Kidney tubule cell (primary cell): ENCODE measurements at places on chromosomes 6 and 20.

- no peak for DNase-seq
These were observed 7.0 kb upstream of the RIMS4 start for GRCh38 chr20:44817143-44817910.

DNA sequence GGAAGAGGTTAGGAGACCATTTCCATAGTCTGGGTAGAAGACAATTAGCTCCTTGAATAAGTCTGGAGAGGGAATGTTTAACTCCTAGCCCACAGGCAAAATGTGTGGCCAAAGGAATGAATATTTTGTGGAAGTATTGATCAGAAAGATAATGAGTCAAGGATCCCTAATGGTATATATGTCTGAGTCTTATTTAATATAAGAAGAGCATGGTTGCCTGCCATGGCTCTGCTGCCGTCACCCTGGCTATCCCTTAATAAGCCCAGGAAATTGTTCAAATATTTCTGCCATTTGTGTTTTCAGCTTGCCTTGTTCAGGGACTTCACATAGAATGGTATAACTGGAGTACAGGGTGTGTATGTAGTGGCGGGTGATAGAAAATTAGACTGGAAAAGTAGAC is 18.1 kb upstream of the CALHM6 start:
- no peak for DNase-seq

DNA sequence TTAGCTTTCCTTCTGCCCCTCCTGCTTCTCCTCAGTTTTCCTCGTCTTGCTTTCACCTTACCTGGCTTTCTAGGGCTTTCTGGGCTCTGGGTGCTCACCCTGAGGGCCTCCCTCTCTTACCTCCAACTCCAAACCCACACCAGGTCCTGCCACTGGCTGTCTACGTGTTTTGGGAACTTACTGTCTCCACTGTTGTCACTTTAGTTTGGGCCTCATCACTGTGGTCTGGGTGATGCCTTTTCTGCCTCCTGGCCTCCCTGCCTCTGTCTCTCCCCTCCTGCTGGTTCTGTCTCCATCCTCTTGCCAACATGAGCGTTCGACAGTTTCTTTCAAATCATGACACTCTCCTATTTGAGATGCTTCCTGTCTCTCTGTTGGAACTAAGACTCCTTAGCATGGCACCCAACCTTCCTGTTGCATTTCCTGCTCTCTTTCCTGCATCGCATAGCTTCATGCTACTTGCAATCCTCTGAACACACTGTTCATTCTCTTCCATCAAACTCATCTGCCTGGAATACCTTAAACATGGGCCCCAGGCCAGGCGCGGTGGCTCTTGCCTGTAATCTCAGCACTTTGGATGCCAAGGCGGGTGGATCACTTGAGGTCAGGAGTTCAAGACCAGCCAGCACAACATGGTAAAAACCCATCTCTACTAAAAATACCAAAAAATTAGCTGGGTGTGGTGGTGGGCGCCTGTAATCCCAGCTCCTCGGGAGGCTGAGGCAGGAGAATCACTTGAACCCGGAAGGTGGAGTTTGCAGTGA is 5.5 kb downstream of the CD40 start:
- no peak for DNase-seq

GRCh38 chr6:143505537-143505936 is 6.0 kb downstream of the FUCA2 start:
- DNase-seq = no peak

GRCh38 chr20:31452575-31452974 is 12.1 kb downstream of the DEFB123 start:
- no peak for DNase-seq

GRCh38 chr6:11423667-11424066 is 113.9 kb upstream of the TMEM170B start:
- peak; percentile 57 for DNase-seq

- DNase-seq = no peak
These were observed 117.7 kb downstream of the IBTK start for GRCh38 chr6:82129797-82130196.

DNA sequence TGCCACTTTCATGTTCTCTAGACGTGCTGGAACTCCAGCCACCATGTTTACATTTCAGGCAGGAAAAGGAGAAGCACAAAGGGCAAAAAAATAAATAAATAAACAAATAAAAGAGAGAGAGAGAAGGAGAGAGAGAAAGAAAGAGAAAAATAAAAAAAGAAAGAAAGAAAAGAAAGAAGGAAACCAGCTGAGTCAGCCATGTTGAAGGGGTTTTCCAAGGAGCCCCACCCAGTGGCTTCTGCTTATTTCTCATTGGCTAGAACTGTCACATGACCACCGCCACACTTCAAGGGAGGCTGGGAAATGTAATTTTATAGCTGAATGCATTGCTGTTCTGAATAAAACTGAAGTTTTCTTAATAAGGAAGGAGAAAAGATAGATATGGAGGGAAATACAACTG is 71.1 kb downstream of the BFSP1 start:
- no peak for DNase-seq

GRCh38 chr20:1644101-1644962 is 13.2 kb downstream of the SIRPG start:
- DNase-seq = no peak

DNA sequence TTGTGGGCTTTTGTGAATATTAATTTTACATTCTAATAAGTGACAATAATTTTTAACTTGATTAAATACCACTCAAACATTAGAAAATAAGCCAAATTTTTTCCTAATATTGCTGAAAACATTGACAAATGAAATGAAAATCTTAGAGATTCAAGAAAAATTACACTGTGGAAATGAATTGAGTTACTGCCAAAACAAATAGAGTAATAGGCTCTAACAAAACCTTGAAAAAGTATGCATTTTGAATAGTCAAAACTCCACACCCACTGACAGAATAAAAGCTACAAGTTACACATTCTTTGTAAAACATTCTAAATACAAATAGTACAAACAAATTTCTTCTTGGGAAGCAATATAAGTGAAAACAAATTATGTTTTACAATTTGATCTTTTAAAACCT is 5.9 kb downstream of the TBX18 start:
- no peak for DNase-seq

DNA sequence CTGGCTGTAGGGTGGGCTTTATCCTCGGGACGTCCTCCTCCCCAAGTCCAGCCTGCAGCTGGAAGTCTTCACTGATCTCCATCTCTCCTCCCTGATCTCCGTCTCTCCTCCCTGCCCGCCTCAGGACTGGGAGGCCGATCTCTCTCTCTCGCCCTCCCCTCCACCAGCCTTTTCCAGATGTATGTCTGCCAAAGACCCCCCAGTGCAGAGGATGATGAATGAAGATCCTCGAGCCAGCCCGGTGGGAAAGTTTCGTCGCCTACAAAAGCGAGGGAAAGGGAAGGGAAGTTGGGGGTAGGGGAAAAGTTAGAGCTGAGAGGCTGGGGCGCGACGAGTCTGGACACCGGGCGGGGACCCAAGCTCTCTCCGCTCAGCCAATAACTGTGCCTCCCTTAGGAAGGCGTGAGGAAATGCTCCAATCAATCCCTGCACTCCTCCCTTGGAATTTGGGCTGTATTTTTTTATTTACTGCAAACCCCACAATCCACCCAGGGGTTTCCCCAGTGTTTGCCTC is 595 bp upstream of the SRF start:
- DNase-seq = no peak

DNA sequence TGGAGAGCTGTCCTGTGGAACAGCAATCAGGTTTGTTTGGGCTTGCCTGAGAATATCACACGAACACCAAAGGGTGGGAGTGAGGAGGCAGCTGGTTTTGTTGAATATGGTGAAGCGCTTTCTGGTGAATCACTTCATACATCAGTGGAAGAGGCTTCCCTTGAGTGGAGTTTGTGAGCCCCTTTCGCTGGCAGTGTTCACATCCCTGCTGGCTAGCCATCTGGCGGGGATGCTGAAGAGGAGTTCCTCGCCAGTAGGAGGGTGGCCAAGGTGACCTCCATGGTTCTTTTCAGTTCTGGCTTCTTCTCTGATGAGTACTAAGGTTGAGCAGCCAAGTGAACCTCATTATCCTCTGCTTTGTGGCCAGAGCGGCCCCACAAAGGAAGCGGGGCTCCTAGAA is 37.7 kb upstream of the RNF8 start:
- no peak for DNase-seq

GRCh38 chr20:63416631-63417030 is 55.5 kb upstream of the CHRNA4 start:
- DNase-seq = no peak

DNA sequence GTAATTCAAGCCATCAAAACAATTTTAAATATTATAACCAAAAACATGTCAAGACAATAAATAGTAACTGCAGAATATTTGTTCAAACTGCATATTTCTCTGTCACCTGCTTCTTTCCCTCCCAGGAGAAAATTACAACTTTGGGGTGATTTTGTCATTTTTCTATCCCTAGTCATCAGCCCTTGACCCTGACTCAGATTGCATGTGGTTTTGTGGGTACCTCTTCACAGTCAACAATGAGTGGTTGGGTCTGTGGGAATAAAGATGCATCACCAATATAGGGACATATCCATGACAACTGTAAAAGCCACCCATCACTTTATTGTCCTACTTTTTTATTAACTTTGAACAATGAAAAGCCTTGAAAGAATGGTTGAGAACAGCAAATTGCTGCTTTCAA is 7.3 kb downstream of the COL10A1 start:
- DNase-seq = peak; percentile 59

- no peak for DNase-seq
These were observed 27.6 kb upstream of the HLA-C start for GRCh38 chr6:31299511-31299910.

DNA sequence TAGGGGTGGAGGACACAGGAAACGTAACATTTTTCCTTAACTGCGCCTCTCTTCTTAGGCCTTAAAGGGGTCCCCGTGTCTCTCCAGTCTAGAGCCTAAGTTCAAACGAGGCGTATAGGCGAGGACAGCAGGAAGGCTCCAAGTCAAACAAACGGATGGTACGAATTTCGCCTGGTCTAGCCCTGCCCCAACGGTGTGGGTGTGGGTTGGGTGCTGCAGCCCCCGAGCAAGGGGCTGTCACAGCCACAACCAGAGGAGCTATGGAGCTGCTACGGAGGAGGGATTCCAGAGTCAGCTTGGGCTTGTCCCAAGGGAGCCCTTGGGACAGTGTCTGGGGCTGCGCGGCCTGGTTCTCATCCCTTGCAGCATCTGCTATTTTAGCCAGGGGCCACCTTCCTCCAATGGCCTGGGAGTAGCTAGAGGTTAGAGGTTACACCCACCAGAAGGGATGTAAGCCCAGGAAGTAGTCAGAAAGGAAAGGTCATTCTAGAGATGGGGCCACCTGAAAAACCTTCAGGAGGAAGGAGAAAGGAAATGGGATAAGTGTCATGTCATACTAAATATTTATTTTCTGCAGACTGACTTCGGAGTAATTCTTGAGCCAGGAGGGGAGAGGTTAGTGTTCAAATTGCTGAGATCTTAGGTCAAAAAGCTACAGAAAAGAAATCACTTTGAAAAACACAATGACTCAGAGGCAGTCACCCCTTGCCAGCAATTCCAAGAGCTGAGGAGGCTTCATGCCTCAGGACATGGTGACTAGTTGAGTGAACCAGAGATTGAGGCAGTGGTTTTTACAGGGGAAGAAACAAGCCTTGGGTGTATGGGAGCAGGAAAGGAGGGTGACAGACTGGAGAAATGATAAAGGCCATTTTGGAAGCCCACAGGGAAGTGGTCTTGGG is 21.7 kb downstream of the VPS52 start:
- DNase-seq = peak; percentile 82

GRCh38 chr6:20013066-20013861 is 176.1 kb downstream of the ID4 start:
- DNase-seq = no peak

DNA sequence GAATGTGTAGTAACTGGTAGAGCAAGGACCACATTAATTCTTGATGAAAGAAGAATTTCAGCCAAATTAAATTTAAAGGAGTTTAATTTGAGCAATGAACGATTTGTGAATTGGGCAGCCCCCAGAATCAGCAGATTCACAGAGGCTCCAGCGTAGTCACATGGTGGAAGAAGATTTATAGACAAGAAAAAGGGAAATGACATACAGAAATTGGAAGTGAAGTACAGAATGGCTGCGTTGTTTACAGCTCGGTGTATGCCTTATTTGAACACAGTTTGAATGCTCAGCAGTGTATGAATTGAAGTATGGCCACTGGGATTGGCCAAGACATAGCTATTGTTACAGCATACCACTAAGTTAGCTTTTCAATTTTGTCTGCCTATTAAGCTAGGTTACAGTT is 173.6 kb upstream of the ARG1 start:
- no peak for DNase-seq

- peak; percentile 82 for DNase-seq
These were observed 41.2 kb upstream of the LY86 start for GRCh38 chr6:6547110-6547879.

DNA sequence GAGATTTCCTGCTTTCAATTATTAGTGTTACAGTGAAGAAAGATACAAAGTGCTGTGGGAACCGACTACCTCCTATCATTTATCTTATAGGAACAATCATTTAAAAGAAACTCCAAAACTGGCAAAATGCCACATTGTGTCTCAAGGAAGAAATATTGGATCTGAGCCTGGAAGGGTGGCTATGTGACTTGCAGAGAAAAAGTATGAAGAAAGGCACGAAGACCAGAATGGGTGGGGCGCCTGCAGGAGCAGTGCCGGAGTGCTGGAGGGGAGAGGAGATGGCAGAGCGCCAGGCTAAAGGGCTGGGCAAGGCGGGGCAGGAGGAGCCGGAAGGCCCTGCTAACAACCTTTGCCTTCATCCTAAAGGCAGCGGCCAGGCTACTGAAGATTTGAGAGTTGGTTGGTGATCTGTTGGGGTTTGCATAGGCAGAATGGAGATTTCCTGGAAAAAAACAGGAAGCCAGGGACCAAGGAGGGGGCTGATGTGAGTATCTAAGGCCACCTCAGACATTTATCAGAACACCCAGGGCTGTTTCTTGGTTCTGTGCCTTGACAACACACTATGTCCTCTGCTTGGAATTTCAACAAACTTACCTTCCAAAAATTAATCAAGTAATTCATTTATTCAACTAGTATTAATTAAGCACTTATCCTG is 125.6 kb downstream of the MAFB start:
- DNase-seq = peak; percentile 69

DNA sequence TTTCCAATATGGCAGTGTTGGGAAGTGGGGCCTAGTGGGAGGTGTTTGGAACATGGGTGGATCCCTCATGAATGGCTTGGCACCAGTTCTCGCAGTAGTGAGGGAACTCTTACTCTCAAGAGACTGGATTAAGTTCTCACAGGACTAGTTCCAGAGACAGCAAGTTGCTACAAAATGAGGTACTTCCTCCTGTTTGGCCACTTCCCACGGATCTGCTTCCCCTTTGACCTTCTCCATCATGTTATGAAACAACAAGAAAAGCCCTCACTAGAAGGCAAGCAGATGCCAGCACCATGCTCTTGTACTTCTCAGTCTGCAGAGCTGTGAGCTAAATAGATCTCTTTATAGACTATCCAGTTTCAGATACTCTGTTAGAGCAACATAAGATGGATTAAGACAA is 3.1 kb downstream of the RSPH3 start:
- DNase-seq = no peak

GRCh38 chr6:124423621-124424020 is 538.6 kb upstream of the RNF217 start:
- no peak for DNase-seq

- DNase-seq = no peak
These were observed 533 bp downstream of the OSTM1 start for GRCh38 chr6:108074057-108074358.

DNA sequence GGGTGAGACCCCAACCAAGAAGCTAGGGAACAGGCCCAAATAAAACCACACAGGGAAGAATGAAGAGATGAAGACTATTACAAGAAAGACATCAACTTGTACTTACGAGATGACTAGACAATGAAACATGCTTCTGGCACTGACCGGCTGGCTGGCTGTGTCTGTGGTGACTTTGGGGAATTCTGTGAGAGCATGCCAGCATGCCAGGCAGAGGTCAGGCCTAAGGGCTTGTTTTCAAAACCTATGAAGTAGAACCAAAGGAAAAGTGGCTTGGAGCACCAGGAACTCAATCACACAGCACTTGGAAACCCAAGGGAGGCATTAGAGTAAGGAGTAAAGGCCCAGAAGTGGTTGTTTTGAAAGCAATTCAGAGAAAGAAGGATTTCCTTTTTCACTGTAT is 28.4 kb upstream of the GSTA3 start:
- DNase-seq = peak; percentile 92
